ENCODE measurements at places on chromosomes 5 and 9.

GRCh38 chr5:134090522-134090921 lies 24.0 kb upstream of the TCF7 start:
- peak; percentile 64 for DNase-seq

- DNase-seq = no peak
Measured at GRCh38 chr5:58274191-58274590, 185.7 kb downstream of the PLK2 start.

DNA sequence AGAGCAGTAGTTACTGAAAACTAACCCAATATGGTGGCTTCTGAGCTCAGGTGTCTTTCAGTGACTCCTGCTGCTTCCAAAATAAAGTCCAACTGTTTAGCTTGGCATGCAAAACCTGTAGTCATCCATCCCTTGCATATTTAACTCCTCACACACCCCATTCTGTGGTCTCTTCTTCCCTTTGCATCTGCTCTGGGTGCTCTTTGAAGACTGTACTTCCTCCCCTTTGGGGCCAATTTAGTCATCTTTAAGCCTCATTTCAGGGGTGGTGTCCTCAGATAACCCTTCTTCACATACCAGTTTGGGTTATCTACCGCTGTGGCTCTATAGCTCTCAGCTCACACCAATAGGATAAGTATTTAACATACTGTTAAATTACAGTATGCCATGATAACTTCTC lies 209.9 kb upstream of the DMRT1 start:
- no peak for DNase-seq

- DNase-seq = no peak
Measured at GRCh38 chr5:126527892-126528291, 67.1 kb downstream of the ALDH7A1 start.

GRCh38 chr9:93136011-93136440 lies 2.0 kb upstream of the NINJ1 start:
- DNase-seq = no peak

DNA sequence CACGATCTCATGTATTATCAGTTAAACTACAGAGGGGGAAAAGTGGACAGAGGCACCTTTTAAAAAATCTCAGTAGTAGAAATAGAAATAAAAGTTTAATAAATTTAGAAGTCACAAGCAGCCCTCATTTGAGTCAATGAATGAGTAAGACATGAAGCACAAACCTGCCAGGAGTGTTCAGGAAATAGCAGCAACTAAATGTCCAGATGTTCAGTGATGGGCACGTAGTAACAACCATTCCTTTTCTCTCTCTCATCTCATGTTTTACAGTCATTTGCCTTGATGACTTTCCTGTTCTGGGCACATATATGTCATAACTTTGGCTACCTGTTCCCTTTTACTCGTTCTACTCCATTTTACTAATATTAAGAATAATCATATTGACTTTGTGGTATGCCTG lies 17.7 kb downstream of the ISOC1 start:
- DNase-seq = no peak

DNA sequence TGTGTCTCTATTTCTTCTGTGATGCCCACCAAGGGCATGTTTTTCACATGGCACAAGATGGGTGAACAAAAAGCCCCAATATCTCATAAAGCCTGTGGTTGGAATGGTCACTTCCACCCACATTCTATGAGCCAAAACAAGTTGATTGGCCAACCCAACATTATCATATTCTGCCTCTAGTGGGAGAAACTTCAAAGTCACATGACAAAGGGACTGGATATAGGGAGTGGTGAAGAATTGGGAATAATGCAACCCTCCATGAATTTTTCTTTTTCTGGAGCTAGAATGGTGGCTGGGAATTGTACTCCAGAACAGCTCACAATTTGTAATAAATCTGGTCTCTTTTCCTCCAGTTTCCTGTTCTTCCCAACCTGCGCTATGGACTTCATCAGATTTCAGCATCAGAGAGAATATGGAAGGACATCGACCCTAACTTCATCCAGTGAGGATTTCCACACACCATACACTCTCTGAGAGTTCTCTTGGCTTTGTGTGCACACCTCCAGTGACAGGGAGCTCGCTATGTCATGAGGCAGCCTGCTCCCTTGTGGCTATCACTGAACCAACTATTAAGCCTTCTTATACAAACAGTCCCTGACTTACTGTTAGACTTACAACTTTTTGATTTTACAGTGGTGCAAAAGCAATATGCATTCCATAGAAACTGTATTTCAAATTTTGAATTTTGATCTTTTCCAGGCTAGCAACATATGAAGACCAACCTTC lies 12.0 kb upstream of the B4GALT1 start:
- DNase-seq = no peak

DNA sequence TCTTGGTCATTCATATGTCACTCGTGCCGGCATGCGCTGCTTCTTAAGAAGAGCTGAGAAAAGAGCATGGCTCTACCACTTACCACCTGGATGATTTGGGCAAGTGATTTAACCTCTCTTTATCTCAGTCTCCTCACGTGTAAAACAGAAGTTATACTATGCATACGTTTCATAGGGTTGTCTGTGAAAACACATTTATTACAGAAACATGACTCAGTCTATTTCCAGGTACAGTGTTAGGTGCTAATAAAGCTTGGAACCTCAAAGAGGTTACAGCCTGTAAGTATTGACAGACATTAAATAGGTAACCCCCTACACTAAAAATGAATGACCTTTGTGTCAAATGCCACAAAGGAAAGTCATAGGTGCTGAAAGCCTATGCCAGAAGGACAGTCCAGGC lies 43.1 kb downstream of the MED27 start:
- DNase-seq = no peak

DNA sequence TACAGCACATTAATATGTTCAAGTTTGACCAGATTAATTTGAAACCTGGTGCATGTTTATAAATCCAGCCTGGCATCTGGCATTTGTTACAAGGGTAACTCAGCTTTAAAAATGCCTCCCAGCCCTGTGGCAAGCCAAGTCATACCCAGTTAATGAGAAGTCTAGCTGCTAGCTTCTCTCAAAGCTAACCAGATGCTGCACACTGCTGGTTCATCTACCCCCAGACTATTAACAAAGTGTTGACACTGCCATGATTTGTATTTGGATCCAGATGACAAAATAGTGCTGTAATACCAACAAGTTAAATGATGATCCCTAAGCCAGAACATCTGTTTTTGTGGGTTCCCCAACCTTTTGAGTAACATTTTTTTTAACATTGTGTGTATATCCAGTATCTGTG lies 573.7 kb upstream of the DAB2 start:
- DNase-seq = no peak

GRCh38 chr9:115291841-115292240 lies 173.9 kb upstream of the TNC start:
- DNase-seq = no peak

DNA sequence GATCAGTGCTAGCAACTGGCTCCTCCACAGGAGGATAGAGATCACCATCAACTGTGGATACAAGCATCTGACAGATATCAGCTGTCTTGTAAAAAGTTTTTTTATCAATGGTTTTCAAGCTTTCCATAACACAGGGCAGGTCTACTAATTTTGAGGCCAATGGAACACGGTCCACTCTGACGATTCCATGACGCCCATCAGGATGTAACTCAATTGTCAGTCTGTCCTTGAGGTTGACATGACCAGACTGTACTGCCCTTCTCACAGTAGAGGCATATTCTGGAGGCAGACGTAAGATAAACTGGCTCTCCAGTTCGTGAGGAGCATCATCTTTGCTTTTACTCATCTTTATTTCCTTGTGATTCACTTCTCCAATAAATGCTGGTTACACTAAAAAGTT lies 885 bp downstream of the TAF7 start:
- no peak for DNase-seq

DNA sequence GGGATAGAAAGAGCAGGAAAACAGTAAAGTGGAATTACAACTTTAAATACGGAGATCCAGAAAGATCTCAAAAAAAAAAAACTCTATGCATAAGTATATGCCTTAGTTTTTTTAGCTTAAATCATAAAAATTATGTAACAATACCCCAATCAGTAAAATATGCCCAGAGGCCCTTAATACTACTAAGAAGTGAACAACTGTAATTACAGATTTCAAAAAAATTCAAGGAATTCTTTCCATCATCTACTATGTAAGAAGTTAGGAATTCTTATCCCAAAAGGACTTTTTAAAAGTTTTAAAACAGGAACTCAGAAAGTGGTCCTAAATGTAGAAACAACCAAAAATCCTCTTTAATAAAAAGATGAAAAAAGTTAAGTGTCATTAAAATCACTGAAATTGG lies 111.3 kb downstream of the SSBP2 start:
- no peak for DNase-seq

- DNase-seq = no peak
Measured at GRCh38 chr9:123655681-123656423, 274.1 kb downstream of the DENND1A start.

GRCh38 chr9:76369583-76369982 lies 24.6 kb downstream of the RFK start:
- no peak for DNase-seq

DNA sequence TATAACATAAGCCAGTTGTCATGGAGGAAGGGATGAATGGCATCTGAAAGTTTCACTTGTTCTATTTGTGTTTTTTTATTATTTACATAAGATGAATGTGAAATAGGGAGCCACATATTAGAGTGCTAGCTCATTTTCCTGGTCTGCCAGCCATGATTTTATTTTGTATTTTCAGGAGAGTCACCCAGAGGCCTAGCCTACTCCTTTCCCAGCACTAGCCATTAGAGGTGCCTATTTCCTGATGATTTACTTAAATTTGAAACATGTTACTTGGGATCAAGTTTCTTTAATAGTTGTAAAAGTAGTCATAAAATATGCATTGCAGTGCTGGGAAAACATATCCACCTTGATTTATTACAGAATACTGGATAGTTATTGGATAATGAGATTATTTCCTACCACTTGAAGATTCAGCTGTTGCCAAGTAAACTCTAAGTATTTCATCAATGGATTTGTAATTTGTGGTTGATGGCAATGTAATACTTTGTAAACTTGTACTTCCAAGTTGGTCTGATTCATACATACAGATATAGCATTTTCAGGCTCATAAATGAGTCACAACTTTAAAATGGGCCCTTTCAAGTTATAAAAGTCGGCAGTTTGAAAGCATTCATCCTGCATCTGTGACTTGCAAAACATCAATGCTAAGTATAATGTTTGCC lies 50.8 kb downstream of the KCNN2 start:
- DNase-seq = no peak

DNA sequence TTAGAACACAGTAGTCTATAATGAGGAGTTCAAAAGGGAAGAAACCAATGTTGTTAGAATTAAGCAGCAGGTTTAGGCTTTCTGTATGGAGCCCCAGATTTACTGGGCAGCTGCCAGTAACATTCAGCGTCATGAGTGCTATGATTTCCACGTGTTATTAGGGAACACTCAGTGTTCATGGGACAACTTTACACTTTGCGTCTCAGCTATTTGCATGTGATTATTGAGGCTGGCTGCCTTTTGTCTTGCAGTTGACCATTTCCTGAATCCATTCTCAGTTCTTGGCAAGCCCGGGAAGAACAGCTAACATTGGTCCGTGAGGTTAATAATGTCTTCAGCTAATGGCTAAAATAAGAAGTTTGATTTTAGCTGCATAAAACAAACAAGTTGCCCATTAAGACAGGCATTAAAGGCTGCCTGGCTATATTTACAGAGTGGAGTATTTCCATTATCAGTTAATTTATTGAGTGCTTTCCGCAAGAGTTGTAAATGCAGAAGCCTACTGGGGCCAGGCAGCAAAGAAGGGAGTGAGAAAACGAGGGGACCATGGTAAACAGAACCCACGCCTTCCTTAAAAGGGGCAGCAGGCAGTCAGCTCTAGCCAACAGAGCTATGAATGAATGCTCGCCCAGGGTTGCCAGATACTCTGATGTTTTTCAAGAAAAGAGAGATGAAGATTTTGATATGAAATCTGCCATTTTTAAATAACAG lies 120.9 kb downstream of the PIP5K1B start:
- DNase-seq = no peak

DNA sequence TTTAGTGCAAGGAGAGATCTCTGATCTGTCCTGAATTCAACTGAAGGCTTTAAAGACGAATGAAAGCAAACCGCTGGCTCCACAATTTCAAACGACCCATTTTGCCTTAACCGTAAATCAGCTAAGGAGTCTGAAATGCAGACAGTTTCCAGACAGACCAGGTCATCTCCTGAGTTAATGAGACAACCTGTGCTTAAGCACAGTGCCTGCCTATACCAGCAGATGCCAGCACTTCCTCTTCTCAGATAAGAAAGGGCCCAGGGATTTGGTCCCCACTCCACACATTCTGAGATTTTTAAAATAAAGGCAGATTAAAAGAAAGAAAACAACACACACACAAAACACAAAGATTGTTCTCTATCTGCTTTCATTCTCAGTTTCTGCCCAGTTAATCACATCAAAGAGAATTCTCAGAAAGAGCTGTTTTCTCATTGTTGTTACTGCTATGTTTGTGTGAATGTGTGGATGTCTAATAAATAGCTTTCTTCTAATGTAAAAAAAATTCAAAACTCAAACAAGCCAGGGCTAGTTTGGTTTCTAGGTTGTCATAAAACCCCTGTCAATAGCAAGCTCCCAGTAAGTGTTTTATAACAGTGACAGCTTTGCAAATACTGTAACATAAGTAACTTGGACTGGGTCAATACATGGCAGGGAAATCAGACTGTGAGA lies 157.7 kb upstream of the SLC24A2 start:
- DNase-seq = no peak

GRCh38 chr5:115583474-115583873 lies 18.8 kb downstream of the TICAM2 start:
- DNase-seq = no peak

- DNase-seq = no peak
Measured at GRCh38 chr5:38871790-38872551, 26.2 kb downstream of the OSMR start.

GRCh38 chr9:73173557-73174329 lies 22.1 kb downstream of the ANXA1 start:
- no peak for DNase-seq

GRCh38 chr5:33205727-33206410 lies 234.9 kb upstream of the TARS1 start:
- no peak for DNase-seq

GRCh38 chr9:84894859-84895258 lies 225.3 kb downstream of the NTRK2 start:
- DNase-seq = no peak

DNA sequence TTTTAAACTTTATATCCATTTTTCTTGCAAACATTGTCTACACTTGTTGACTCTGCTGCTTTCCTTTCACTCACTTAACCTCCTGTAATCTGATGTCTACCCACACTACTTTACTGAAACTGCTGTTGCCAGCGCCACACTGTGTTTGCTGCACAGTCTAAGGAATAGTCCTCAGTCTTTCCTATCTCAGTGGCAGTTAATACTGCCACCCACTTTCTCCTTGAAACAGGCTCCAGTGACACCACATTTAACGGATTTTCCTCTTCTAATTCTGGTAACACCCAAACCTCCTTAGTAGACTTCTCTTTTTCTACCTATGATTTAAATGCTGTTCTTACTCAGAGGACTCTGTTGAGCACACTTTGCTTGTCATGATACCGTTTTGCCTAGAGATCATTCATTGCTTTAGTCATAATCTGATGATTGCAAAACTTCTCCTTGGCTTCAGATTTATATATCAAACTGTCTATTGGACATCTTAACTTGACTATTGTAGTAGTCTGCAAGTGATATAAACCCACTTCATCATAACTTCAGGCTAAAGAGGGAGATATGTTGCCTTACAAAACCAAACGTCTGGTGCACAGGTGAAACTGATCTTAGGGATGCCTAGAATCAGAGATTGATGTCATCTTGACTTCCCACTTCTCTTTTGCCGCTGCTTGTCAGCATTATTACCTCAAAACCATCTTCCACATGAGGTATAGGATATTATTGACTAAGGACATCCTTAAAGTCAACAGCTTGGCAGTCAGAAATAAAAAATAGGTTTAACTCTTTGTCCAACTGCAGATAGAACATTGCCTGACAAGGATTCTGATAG lies 94.1 kb downstream of the CDC42SE2 start:
- DNase-seq = no peak
